ENCODE measurements at places on chromosomes 2 and 18.

DNA sequence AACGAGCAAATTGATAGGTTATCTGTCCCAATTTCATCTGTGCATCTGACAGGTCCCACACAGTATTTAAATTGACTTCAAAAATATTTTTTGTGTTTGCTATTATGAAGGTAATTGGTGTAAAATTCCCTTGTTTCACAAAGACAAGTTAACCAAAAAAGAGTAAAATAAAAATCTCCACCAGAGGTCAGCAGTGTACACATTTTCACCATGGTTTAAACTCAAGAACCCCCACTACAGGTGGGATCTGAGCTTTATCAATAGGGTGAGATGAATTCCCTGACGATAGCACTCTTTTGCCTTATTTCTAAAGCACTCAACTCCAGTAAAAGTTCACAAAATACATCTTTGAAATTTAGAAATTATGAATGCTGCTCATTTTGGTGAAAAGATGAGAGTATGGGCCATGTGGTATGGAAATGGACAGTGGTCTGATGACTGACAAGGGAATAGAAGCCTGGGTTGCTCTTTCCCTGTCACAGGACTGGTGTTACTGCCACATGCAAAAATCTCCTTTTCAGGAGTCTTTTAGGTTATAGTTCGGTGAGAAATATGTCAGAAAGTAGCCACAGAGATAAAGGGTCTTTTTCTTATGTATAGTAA lies 68.0 kb downstream of the SERPINB8 start:
- peak; percentile 48 for DNase-seq

DNA sequence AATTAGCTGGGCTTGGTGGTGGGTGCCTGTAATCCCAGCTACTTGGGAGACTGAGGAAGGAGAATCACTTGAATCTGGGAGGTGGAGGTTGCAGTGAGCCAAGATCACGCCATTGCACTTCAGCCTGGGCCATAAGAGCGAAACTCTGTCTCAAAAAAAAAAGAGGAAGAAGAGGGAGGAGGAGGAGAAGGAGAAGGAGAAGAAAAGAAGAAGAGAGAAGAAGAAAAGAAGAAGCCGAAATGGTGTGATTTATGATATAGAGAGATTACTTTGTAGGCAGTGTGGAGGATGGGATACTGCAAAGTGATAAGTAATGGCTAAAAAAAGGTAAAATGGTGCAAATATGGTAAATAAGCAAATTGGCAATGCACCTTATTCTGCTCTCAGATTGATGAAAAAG lies 25.1 kb downstream of the THNSL2 start:
- no peak for DNase-seq

DNA sequence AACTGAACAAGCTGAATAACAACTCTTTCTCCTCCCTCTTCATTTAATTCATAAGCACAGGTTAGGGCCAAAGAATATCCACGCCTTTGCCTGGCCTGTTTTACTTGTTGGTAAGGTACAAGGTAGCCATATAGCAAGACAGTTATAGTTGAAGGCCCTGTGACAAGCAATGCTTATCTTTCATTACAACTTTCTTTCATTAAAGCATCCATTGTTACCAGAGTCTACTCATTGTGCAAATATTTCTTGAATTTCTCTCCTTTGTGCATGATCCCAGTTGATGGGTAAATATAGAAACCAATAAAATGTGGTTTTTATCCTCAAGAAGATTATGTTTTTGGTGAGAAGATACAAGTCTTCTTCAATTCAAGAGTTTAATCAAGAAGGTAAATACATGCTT lies 140.2 kb downstream of the UBE2E3 start:
- DNase-seq = no peak

DNA sequence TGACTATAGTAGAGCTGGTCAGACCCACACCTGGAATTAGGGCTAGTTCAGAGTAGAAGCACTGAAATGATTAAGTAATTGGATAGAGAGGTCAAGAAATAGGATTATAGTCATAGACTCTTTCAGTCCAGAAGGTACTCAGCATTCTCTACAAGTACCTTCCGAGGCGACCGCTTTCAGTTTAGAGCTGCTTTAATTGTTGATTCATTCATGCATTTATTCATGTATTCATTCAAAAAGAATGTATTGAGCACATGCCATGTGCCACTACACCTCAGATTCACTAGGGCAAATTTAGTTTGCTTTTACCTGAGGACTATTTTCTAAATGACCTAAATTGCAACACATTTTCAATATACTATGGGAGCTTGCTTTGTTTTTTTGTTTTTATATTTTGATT lies 48.7 kb downstream of the CRIM1 start:
- no peak for DNase-seq

- no peak for DNase-seq
These were observed 1224.8 kb upstream of the ZEB2 start for GRCh38 chr2:145744541-145745386.

DNA sequence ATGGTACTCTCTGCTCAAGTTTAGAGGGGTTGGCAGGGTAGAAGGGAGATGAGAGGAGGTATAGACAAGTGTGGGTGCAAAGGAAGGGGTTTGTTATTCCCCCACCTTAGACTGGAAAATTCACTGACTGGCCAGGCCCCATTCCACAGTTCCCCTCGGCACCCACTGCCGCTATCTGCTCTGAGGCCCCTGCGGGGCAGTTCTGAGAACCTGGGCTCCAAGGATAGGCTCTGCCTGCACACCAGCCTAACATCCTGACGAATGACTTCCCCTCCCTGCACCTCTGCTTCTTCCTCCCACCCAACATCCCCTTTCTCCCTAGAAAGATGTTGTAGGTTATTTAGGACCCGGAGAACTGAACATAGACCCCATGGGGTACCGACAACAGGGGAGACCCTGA lies 303.9 kb upstream of the HDAC4 start:
- DNase-seq = no peak

DNA sequence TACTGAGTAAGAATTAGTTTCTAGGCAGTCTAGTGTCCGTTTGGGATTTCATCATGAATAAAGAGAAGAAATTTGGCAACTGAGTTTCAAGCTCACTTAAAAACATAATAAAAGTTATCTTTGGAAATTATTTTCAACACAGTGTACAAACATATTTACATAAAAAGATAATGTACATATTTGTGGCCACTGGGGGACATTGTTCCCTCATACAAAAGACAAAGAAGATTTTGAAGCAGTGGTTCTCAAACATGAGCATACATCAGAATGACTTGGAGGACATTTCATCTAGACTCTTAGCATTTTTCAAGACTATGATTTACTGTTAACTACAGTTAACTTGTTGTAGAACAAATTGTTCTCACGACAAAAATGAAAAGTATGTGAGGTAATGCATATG lies 15.7 kb upstream of the TTC21B start:
- DNase-seq = no peak

DNA sequence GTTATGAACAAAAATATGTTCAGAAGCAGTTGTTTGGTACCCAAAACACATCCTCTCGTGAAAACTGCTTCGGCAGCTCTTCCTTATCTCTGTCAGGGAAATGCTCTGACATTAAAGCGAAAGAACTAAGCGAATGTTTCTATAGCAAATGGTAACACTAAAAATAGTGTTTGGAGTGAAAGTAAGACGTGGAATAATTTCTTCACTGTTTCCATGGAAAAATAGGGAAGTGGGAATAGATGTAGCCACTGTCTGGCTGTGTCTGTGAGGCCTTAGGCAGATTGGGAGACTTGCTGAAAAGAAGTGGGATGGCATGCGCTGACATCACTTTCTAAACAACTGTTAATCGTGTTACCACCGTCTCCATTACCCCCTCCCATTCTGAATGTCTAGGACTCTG lies 11.5 kb upstream of the CRACDL start:
- DNase-seq = no peak

- DNase-seq = no peak
These were observed 84.8 kb downstream of the STPG4 start for GRCh38 chr2:47070155-47070919.

DNA sequence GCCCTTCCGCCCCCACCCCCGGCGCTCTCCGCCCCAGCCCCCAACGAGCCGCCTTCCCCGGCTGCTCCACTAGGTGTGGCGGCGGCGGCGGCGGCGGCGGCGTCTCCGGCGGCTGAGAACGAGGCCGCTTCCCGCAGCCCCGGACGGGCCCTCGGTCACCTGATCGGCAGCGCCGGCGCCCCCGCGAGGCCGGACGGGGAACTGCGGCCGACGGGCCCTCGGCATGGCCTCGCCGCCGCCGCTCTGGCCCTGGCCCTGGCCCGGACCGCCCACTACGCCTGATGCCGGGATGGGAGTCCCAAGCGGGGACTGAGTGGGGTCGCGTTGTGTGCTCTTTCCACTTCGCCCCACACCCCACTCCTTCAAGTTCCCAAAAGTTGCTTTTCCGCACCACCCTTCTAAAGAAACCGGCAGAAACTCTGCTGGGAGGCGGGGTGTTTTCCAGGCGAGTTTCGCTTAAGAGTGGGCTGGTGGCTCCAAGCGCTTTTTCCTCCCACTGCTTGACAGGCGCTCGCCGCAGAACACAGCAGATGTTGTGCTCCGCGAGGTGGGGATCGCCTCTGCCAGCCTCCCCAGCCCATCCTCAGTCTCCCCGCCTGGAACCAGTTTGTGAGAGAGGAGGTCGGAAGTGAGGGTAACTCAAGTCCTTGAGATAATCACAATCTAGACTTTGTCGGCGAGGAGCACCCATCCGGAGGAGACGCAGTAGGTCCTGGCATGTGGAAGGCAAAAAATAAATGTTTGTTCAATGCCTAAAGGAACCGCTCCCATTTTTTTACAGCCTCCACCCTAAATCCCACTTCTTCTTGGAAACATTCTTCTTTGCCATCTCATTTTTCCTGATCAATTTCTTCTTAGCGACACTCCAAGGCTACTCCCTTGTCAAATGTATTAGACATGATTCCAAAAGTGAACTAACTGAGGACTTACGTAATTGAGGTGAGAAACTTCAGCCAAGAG lies at the start of gene NCKAP1:
NCKAP1 (minus strand) TSS at position 117 of the 960 bp plus-strand sequence. CDS start 358 bp downstream, outside the sequence.
- DNase-seq = peak; percentile 32

- no peak for DNase-seq
These were observed 3.1 kb downstream of the KCNE4 start for GRCh38 chr2:223055140-223055539.

DNA sequence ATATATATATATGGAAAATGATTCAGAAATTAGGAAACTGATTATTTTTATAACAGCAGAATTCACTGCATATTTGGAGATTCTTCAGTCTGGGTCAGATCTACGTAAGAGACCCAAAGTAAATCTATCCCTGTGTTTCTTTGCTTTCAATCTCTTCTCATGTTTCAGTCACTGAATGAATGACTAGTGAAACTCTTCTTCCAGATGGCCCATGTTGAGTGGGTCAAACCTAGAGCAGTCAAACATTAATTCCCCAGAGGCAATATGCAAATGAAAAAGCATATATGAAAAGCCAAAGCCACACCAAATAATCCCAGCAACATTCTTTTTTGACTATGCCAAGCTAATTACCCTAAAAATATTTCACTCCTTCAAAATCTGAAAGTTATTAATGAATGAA lies 317.3 kb downstream of the RBM43 start:
- DNase-seq = no peak

DNA sequence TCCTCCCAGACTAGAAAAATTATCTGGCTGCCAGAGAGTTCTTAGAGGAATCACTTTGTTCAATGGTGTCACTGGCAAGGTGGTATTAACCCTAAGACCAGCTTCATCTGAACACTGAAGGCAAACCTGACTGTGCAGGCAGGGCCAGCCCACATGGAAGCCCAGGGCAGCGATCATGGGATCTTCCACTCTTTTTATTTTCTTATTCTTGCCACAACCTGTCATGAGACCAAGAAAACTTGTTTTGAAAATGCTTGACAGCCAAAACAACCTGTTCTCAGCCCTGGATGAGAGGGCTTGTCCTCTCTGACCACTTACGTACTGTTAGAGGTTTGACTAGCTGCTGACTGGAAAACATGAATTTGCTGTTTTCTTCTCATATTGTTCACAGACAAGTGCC lies 75.3 kb upstream of the FOSL2 start:
- DNase-seq = no peak

DNA sequence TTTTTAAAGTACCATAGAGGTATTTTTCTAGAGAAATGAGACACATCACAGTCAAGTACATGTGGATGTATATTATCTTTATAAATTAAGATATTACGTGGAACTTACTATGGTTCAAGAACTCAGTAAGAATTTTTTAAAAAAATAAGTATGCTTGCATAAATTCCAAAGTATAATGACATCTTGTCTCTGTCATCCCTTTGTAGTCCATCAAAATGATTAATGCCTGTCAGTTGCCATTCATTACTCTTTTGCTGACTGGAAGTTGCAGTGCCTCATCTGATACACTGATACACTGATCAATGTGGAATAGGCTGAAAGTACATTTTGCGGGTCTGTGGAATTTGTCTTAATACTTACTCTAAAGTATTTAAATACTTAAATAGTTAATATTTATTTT lies 177.2 kb downstream of the GALNT13 start:
- DNase-seq = no peak

- DNase-seq = no peak
These were observed 2.1 kb upstream of the RPL31 start for GRCh38 chr2:100999995-101000394.

DNA sequence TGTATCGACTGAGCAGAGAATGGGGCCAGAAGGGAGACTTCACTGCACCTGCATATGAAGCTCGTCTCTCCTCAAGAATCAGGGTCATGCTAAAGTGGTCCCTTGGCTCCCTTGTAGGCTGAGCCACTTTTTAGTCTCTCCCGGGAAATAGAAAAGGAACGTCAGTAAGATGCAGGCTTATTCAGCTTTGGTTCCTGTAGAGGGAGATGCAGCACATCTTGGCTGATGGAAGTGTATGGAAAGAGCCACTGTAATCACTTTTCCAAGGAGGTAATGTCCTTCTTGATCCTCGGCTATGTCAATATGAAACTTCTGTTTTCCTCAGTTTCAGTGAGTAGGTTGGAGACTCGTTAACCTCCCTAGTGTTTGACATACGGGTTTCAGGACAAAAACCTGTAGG lies 235.2 kb downstream of the GCA start:
- DNase-seq = no peak

DNA sequence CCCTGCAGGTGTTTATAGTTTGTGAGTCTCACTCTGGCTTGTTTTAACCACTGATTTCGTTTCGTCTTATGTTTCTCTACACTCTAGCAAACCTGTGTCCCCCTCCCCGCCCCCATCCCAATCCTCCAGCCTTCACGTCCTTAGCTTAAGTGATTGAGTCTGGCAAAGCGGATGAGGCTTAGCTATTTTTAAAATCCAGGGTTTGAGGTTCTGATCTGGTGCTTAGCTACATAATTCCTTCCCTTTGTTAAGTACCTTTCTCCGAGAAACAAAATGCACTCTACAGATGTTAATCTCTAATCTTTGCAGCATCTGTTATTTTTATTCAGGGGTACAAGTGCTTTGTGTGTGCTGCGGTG lies 7.8 kb downstream of the AGAP1 start:
- peak; percentile 48 for DNase-seq

DNA sequence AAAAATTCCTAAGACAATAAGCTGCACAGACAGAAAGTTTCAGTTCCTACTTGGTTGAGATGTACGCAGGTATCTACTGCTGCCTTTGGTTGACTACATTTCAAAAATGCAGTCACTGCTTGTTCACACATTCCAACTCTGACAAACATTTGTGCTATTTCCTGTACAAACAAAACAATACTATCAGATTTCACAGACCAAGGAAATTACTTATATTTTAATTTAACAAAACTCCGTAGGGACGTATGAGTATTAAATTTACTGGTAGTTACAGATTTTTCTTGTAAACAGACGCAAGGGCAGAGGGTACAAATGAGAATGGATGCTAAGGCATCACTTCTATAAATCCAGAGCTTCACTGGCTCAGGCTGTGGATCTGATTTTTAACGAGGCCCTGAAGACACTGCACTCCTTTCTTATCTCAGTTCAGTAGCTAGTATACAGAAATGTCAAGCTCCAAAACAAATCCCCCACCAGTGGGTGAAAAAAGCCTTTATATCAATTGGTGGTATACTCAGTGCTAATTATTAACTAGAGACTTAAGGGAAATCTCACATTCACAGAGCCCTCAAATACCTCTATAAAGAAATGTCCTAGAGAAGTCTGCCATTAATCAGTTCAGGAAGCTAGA lies 31.7 kb upstream of the TTC32 start:
- DNase-seq = no peak

Measured in Jurkat, Clone E6-1 (cell line).